Mesothelial cell of epicardium (in vitro differentiated cells): ENCODE measurements at places on chromosomes 2 and 18. TPM values are rescaled to one million over a fixed set of nuclear protein-coding genes. Genes with fewer than 3 reads are reported as not detected.

DNA sequence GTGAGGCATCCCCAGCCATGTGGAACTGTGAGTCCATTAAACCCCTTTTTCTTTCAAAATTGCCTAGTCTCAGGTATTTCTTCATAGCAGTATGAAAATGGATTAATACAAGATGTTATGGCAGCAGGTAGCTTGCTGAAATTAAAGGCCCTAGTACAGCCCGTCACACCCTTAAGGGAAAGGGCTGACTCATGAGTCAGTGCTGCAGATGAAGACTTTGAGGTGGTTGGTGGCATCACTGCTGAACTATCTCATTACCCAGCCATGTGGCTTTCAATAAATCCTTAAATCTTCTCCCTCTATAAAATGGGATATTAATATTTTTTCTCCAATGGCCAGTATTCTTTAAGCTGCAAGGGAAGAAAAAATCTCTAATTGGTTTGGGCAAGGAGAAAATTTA, 226.1 kb upstream of the CCDC68 start:
- H3K27me3 ChIP-seq = no peaks in the 10 kb centered on the region
- no peak overlapping the region for H3K4me3 ChIP-seq
- no peak overlapping the region for H3K27ac ChIP-seq
- no peak for DNase-seq
- H3K36me3 ChIP-seq = no peaks in the 10 kb centered on the region
- H3K4me1 ChIP-seq = peaks cover 13% of the 10 kb centered on the region

Gene KCNIP3
- 8.3 to 9.2 TPM (median 8.3 TPM) in 3 replicates for total RNA-seq

Gene IMP4
- total RNA-seq = 41.7 to 46.9 TPM (median 46.9 TPM) in 3 replicates

Gene C18orf54
- 5.9 to 6.5 TPM (median 6.2 TPM) in 3 replicates for total RNA-seq

- no peak overlapping the region for H3K4me3 ChIP-seq
Measured at GRCh38 chr2:128559533-128560515, 241.2 kb upstream of the HS6ST1 start.

GRCh38 chr18:72391951-72392350, 152.2 kb downstream of the CBLN2 start:
- no peak overlapping the region for H3K27ac ChIP-seq
- H3K36me3 ChIP-seq = no peaks in the 10 kb centered on the region
- no peaks in the 10 kb centered on the region for H3K4me1 ChIP-seq
- no peak for DNase-seq

DNA sequence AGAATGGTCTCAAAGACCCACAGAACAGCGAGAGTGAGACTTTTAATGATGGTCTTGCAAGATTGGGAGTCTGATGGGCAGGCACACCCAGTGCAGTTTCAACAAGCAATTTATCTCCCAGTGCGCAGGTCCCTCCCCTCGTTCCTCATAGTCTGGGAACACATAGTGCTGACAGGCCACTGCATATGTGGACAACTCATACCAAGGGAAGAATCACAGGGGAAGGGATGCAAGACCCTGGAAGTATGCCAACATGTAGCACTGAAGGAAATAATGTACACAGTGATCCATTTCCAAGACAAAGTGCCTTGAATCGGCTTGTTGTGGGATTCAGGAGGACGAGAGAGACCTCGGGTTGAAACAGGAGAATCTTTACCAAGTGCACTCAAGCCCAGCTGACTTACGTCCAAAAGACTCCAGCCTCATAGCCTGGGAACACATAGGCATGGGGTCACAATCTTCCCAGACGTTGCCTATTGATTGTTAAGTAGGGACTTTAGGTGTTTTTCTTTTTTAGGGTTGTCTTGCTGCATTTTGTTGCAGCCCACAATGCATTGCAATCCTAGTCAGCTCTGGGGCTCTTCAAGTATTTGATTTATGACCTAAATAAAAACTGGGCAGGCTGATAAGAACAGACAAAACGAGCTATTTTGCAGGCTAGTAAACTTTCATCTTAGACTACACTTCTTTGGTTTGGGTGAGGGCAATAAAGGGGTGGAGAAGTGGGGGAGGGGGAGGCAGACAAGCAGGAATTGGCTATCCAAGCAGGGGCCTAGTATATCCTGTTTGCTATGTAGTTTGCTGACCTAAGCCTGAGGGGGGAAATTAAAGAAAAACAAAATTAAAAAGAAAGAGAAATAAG, 24.7 kb upstream of the SERPINB5 start:
- H3K27me3 ChIP-seq = no peaks in the 10 kb centered on the region
- H3K4me1 ChIP-seq = peaks cover 41% of the 10 kb centered on the region

GRCh38 chr2:121608967-121609366, 40.3 kb downstream of the CLASP1 start:
- peaks cover 7% of the 10 kb centered on the region for H3K36me3 ChIP-seq
- H3K27ac ChIP-seq = no peak overlapping the region
- H3K27me3 ChIP-seq = no peaks in the 10 kb centered on the region
- H3K4me3 ChIP-seq = no peak overlapping the region
- no peaks in the 10 kb centered on the region for H3K4me1 ChIP-seq
- no peak for DNase-seq

- H3K4me1 ChIP-seq = peaks cover 10% of the 10 kb centered on the region
- no peak overlapping the region for H3K27ac ChIP-seq
Measured at GRCh38 chr2:16635791-16636699, 29.6 kb downstream of the CYRIA start.

Gene RAB27B
- total RNA-seq = 0.63 to 1.3 TPM (median 0.98 TPM) in 3 replicates
